ENCODE measurements at places on chromosomes 5 and 9.

DNA sequence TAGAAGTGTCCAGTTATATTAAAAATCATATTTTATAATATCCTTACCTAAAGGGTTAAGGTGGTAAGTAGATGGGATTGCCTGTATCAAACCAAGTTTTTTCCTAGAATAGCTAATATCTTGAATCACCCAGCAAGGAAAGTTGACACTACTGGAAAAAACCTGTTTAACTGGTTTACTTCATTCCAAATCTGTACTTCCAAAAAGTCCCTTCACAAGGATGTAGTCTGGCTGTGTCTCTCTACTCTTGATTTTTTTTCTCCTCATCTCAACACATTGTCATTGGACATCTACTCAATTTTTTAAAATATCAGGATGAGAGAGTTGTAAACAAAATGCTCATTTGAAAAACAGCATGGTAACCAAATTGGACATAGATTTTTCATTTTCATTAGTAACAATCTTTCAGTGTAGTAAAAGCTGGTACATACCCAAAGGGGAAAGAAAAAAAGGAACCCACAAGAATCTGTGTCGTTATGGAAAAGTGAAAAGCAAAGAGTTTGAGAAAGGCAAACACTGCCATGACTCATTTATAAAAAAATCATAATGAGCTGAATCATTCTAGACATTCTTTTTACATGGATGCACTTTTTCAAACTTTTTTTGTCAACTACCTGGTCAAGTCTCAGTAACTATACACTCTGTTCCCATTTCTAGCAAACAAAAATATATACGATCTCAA, 173.5 kb downstream of the GLIS3 start:
- DNase-seq = no peak

DNA sequence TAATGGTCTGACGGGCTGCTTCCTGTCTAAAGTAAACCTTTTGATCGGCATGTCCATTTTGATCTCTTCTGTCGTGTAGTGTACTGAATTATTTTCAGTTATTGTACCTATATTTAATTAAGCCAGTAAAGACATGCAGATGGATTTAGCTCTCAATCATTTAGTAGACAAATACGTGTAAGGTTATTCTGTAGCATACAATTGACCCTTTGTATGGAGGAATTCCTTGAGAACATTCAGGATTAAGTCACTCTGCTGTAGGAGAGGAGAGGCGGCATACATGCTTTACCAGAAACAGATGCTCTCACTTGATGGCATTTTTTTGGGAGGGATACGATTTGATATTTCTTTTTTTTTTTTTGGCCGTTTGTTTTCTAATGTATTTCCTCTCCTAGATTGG, 141.0 kb downstream of the PBX3 start:
- no peak for DNase-seq

- peak; percentile 18 for DNase-seq
Measured at GRCh38 chr9:75087289-75087823, 599 bp downstream of the NMRK1 start.

DNA sequence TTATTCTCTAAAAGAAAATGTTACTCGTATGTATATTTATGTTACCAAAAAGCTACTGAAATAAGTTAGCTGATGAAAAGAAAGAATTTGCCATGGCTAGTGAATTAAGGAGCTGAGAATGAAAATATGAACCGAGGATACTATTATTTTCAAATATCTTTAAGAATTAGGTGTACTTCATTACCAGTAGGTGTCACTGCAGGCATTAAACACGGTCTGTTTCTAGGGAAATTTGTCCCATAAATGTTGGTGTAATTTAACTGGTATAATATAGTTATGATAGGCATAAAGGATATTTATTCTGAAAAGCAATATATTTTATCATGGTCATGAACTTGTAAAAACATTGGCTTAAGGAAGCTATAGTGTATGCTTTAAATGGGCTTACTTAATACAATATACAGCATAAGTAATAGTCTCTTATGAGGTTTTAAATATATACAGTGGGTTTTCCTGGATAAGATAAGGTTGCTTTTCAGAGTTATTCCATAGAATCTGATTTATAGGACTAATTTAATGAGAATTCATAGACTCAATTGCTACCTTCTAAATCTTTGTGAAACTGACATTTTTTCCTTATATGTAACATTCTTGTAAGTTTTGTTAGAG, 72.4 kb upstream of the MPDZ start:
- no peak for DNase-seq

- no peak for DNase-seq
Measured at GRCh38 chr5:67031692-67032091, 164.9 kb downstream of the CD180 start.

DNA sequence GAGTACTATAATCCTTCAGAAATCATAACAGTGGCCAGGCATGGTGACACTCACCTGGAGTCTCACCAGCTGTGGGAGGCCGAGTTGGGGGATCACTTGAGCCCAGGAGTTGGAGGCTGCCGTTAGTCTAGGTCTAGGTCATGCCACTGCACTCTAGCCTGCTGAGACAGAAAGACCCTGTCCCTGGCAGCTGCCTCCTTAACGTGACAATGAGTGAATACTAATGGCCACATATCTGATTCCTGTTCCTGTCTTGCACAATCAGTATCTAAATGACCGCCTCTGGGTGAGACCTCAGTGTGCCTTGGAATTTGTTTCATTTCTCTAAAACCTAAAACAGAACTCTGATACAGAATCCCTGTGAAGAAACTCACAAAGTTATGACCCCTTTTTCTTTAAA, 131.0 kb upstream of the DAB2 start:
- no peak for DNase-seq

GRCh38 chr5:77743181-77743580, 33.0 kb downstream of the TBCA start:
- no peak for DNase-seq

DNA sequence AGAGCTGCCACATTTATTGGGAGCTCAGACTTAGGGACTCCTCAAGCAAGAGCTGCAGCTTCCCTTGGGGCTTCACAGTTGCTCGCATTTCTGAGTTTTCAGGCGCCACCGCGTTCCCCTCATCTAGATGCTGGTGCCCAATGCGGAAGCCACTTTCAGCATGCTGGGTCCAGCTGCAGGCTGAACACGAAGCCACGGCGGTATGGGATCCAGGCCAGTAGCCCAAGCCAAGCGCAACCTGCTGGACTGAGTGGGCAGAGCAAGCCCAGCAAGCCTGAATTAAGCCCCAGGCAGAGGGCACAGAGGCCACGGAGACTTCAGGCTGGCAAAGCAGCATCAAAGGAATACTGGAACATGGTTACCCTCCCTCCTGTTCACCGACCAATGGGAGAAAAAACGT, 391.5 kb downstream of the HTR1A start:
- no peak for DNase-seq

DNA sequence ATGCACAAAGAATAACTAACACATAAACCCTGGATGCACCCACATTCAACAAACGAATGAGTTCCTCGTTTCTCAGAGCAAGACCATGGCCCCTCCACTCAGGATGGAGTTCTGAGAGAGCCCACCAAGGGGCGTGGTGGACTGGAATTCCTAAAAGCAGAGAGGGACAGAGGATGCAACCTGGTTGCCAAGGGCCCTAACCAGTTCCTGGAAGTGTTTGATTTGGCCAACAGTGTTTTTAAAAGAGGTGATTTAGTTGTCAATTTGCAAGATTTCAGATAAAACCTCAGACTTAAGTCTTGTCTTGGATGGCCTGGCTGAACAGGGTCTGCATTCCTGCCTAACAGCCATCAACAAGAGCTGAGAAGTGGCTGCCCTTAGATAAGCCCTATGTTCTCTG, 34.4 kb downstream of the GLRA1 start:
- DNase-seq = no peak

DNA sequence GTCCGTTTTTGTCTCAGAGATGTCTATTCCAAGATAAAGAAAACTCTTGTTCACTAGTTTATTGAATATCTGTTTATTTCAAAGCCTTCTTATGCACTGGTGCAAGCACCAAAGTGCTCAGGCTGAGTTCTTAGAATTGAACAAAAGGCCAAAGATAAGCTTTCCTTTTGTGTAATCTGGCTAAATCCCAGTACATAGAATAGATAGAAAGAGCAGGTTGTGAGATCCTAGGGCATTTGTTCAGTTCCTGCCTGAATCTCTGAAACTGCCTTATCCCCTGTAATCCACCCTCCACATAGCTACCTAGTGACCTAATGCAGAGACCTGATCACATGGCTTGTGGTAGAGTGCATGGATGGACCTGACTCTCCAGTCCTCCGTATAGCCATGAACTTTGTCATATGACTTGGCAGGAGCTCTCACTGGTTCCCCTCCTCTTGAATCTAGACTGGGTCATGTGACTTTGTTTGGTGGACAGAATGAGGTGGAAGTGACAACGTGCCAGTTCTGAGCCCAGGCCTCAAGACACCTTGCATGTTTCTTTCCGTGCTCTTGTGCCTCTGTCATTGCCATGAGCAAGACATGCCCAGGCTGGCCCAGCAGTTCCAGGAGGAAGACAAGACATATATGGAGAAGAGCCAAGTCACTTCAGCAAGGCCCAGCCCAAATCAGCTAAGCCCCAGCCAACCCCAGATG, 139.3 kb upstream of the SHB start:
- DNase-seq = no peak

DNA sequence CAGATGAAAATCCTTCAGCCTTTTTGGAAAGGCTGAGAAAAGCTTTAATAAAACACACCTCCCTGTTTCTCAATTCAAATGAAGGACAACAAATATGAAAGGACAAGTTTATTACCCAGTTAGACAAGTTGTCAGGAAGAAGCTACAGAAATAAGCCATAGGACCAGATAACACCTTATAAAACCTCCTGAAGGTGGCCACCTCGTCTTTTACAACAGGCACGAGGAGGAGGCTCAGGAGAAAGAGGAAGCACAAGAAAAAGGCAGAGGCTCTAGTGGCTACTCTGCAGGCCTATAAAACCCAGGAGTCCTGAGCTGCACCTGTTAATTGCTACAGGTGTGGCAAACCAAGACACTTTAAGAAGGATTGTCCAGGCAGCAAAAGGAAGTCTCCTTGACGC, 352.1 kb upstream of the CDH18 start:
- no peak for DNase-seq

DNA sequence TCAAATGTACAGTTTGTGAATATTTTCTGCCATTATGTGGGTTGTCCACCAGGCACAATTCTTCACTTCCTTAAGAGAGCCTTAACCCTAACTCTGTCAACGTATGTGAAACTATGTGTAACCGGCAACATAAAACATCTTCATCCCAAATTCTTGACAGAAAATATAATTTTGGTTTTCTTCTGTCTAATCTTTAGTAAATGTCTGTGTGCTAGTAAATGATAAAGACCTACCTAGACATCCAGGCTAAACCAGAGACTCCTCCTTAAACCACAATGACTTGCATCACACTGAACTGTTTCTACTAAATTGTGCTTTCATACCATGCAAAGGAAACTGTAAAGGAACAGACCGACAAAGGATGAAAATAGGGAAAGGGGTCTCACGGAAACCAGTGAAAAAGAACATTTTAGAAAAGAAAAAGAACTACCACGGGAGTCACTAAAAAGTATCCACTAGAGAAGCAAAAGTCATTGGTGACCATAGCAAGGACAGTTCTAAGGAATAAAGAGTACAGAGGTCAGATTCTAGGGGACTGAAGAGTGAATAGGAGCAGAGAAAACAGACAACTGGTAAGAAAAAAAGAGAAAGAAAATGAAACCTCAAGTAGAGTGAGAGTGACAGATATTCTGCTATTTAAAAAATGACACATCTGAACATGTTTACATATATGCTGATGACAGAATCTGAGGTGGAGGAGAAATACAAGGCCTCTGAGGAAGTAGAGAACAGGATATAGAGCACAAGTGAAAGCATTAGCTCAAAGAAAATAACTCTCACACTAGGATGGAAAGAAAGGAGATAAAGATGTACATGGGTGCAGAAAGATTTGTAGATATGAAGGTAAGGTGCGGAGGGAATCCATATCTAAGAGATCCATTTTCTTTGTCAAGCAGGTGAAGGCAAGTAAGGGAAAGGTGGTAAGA, 49.4 kb downstream of the FNIP1 start:
- no peak for DNase-seq

- no peak for DNase-seq
Measured at GRCh38 chr9:130633336-130634190, 30.8 kb upstream of the PRDM12 start.

DNA sequence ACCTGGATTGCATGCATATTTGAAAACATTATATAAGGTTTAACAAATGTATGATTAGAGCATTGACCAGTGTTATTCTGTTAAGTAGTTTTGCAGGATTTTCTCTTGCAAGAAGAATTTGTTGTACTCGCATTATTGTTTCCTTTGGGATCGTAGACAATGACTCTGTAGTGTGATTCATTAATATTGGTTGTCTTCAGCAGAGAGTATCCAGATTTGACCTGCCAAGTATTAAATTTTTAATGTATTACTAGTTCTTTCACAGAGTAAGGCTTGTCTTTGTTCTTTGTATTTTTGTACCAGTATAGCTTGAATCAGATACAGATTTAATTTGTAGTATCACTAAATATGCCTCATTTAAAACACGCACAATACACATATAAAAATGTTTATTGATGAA, 155.0 kb downstream of the PBX3 start:
- no peak for DNase-seq

DNA sequence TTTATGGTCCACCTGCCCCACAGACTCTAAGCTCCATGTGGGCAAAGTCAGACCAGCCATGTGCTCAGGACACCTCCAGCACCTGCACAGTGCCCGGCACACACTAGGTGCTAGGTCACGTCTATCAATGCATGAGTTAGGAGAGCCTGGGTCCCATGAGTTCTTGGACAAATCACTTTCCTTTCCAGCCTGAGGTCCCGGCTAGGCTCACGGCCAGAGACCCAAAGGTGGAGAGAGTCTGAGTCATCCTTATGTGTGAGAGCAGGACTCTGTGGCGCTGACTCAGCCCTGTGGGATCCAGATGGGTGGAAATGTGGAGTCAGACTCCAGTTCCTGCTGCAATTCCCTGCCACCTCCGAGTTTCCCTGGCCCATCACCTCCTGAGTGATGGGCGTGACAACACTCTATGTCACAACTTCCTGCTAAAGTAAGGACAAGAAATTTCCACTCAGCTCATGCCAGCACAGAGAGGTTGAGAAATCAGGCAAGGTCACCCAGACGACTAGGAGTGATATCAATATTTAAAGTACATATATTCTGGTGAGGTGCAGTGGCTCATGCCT, 2.5 kb upstream of the ST6GALNAC4 start:
- DNase-seq = no peak

DNA sequence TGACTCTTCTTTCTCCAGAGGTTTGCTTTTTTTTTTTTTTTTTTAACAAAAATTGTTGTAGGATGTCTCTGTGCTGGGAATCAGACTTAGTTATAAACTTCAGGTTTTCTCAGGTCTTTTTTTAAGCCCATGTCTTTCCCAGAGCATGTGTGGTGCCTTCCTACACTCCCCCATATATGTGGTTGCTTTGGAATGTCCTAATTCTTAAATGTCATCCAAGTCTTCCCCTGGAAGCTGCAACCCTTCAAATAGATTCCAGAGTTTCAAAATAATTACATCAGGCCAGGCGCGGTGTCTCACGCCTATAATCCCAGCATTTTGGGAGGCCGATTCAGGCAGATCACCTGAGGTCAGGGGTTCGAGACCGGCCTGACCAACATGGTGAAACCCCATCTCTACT, 73.2 kb upstream of the FAM120A start:
- no peak for DNase-seq

- no peak for DNase-seq
Measured at GRCh38 chr5:17169507-17169906, 47.9 kb upstream of the BASP1 start.

Measured in progenitor cell of endocrine pancreas (in vitro differentiated cells).